ENCODE measurements at places on chromosomes 1 and 21. TPM values are rescaled to one million over a fixed set of nuclear protein-coding genes. Genes with fewer than 3 reads are reported as not detected.
A peak's percentile ranks its signal among the peaks of the same experiment; 100 is the strongest.

DNA sequence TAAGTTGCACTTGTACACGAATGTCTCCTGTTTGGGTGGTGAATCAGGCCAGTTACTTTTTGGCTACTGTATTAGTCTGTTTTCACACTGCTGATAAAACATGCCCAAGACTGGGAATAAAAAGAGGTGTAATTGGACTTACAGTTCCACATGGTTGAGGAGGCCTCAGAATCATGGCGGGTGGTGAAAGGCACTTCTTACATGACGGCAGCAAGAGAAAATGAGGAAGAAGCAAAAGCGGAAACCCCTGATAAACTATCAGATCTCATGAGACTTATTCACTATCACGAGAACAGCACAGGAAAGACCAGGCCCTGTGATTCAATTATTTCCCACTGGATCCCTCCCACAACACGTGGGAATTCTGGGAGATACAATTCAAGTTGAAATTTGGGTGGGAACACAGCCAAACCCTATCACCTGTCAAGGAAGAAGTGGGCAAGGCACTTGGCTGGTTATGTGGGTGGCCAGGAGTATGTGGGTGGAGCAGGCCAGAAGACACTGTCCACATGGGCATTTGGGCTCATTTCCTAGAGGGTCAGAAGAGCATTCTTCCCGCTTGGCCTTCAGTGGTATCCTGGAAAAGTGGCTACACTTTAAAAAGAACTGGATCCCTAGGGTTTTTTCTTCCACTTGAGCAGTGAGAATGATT, 228.8 kb downstream of the HHAT start:
- DNase-seq = no peak

GRCh38 chr1:173023343-173023742, 27.4 kb downstream of the TNFSF18 start:
- no peak for DNase-seq

The DMRTA2 gene
- total RNA-seq = not detected

The TLCD4 gene
- 5.4 TPM for total RNA-seq

GRCh38 chr1:226474443-226475141, 66.7 kb upstream of the PARP1 start:
- no peak for DNase-seq

- DNase-seq = no peak
Measured at GRCh38 chr21:42815217-42815616, 64.1 kb downstream of the WDR4 start.

The GNG4 gene
- 0.43 TPM for total RNA-seq

DNA sequence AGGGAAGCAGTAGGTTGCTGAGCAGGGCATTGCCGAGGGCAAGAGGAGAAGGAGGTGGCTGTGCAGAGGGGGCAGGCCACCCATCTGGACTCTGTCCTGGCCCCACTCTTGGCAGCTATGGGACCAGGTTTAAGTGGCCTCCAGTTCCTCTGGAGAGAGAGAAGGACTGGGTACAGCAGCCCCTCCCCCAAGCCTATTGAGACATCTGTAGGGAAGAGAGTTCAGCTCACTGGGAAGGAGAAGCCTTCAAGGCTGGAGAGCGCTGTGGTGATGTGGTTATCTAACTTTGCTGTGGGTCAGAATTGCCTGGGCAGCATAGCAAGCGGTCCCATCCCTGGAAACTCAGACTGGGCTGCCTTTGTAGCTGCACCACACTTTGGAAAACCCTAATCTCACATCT, 93.9 kb downstream of the KCNJ15 start:
- no peak for DNase-seq

The LRRC39 gene
- not detected for total RNA-seq

The UMODL1 gene
- not detected for total RNA-seq

The LEFTY2 gene
- 0.36 TPM for total RNA-seq

GRCh38 chr1:199083680-199084079, 444.8 kb downstream of the PTPRC start:
- DNase-seq = no peak

DNA sequence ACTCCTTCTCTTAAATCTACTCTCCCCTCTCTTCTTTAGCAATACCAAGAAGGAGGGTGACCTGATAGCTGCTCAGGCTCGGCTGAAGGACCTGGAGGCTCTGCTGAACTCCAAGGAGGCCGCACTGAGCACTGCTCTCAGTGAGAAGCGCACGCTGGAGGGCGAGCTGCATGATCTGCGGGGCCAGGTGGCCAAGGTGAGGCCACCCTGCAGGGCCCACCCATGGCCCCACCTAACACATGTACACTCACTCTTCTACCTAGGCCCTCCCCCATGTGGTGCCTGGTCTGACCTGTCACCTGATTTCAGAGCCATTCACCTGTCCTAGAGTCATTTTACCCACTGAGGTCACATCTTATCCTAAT, 16.0 kb downstream of the LMNA start:
- DNase-seq = no peak

The PTPN14 gene
- 39.4 TPM for total RNA-seq

The CNKSR1 gene
- total RNA-seq = 14.8 TPM

DNA sequence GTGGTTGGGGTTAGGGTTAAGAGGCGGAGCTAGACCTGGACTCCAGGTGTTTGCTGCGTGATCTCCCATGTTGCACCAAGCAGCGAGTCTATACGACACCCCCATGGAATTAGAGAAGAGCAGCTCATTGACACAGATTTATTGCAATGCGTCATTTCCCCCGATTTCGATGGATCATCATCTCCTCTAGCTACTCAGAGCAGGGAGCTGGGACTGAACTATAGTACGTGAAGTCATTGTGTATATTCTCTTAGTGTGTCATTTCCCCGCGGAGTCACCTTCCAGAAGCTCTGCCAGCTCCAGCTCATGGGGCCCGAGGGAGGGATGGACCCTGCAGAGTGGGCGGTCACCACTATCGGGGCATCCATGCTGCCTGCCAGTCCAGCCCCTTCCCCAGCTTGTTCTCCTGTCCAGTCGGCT, 7.5 kb upstream of the C2CD2 start:
- no peak for DNase-seq

The RHD gene
- not detected for total RNA-seq

The OVAAL gene
- total RNA-seq = not detected

DNA sequence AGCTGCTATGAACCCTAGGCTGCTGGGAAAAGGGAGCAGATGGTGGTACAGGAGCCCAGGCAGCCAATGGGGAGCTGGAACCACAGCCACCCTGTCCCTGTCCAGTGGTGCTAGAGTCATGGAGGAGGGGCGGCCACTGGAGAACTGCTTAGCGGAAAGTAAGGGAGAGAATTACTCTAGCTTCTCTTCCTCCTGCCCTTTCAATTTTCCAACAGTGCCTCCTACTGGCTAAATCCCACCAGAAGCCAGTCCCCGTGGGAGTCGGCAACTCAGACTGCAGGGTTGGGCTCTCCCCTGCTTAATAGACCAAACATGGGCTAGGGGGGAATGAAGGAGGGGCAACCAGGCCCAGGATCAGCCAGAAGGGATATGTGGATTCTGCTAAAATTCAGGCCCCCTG, 154.5 kb downstream of the ACTL8 start:
- no peak for DNase-seq

DNA sequence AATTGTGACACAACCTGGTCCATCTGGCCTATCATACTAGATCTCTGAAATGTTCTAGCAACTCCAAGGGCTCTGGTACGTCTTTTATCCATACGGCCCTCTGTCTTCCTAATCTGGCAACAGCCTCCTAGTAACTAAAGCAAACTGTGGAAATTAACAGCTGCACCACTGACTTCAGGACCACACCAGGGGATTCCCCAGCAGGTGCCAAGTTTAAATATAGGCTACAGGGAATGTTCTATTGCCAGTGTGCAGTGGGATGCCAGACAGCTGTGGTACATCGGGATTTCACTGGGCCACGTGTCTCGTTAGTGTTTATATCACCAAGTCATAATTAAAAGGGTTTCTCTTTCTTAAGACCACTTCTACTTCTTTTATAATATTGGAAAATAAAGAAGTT, 94.3 kb downstream of the RGS2 start:
- DNase-seq = no peak

- no peak for DNase-seq
Measured at GRCh38 chr1:112335351-112335750, 60.7 kb upstream of the CTTNBP2NL start.

The TP73 gene
- total RNA-seq = not detected

DNA sequence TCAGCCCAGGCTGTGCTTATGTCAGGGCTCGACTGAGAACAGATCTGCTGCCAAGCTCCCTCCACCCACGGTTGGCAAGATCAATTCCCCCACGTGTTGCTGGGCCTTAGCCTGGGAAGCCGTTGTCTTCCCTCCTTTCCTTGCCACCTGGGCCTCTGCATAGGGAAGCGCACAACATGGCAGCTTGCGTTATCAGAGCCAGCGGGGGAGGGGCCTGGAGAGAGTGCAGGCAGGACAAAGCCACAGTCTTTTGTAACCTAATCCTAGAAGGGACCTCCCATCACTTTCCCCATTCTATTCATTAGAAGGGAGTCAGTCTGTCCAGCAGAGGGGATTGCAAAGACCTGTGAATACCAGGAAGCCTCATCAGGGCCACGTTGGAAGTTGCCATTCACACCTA, 17.0 kb upstream of the IGSF21 start:
- no peak for DNase-seq

The EDEM3 gene
- 13.6 TPM for total RNA-seq

The SYDE2 gene
- total RNA-seq = 2.9 TPM

- DNase-seq = no peak
Measured at GRCh38 chr1:31943546-31944184, 5.5 kb upstream of the PTP4A2 start.

- DNase-seq = no peak
Measured at GRCh38 chr21:38327984-38328383, 71.2 kb downstream of the KCNJ15 start.

DNA sequence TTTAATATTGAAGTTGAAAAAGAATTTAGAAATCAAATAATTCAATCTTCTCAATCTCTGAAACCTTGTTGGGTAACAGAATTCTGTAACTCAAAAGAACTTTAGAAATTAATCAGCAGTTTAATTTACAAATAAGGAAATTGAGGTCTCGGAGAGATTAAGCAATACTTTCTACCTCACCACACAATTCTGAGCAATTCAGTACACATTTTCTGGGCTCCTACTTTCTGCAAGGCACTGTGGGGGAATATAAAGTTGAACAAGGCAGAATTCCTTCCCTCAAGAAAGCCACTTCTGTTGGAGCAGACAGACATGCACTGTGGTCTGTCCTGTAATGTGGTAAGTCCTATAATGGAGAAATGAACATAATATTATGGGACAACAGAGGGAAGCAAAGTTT, 47.7 kb downstream of the MEF2D start:
- DNase-seq = no peak

GRCh38 chr1:226510453-226510852, 38.1 kb upstream of the STUM start:
- DNase-seq = no peak

- no peak for DNase-seq
Measured at GRCh38 chr1:63874278-63874880, 100.6 kb downstream of the ROR1 start.

DNA sequence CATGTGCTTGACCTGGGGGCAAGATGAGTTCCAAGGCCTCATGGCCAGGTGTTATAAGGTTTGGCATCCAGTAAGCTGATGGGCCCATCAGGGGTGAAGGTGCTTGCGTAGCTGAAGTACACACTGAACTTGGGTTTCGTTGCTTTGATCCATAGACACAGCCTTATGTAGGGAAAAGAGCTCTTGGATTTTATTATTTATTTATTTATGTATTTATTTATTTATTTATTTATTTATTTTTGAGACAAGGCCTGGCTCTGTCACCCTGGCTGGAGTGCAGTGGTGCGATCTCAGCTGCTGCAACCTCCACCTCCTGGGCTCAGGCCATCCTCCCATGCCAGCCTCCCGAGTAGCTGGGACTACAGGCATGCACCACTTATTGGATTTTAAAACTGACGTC, 63.2 kb downstream of the FOXD2 start:
- no peak for DNase-seq

DNA sequence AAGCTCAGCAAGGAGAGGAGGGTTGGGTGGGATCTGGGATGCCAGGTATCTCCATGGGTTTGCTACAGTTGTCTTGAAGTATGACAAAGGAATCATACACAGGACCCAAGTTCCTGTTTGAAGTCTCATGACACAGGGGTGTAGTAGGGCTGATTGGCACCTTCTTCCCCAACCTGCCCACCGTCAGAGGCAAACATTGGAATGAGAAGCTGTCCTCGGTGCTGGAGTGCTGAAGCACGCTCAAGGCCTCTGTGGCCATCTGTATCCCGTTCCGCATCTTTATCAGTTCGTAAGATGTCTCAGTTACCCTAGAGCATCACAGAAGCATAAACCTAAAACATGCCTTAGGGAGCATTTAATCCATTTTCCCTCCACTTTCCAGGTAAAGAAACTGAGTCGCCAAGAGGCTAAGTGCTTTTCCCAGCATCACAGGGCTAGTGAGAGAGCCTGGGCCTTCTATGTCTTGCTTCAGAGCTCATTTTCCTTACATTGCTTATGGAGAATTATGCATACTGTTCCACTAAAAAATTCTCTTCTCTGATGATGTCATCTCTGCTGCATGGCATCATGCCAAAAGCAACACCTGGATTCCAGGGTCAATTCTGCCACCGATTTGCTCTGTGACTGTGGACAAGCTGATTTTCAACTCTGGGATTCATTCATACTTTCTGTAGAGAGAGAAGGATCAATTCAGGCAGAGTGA, 34.2 kb downstream of the VWA5B1 start:
- no peak for DNase-seq

- no peak for DNase-seq
Measured at GRCh38 chr1:30147188-30147587, 576.2 kb downstream of the MATN1 start.

GRCh38 chr1:74246315-74246714, 11.1 kb downstream of the TNNI3K start:
- DNase-seq = peak; percentile 52

DNA sequence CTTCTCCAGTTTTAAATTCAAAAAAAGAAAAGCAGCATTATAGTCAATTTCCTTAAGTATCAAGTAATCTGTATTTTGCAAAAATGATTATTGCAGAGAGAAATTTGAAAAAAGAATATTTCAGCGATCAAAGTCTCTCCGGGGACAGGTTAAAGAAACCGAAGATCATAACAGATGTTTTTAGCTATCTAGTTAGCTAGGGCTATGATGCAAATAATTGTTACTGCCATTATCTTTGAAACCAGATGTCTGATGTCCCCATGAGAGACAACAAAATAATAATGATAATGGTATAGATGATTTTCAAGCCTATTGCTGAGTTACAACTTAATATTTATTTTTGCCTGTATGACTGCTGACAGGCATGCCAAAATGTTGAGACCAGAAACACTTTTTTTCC, 1326.0 kb downstream of the PLA2G4A start:
- no peak for DNase-seq
